ENCODE measurements at places on chromosomes 2 and 18.
A peak's percentile ranks its signal among the peaks of the same experiment; 100 is the strongest.

DNA sequence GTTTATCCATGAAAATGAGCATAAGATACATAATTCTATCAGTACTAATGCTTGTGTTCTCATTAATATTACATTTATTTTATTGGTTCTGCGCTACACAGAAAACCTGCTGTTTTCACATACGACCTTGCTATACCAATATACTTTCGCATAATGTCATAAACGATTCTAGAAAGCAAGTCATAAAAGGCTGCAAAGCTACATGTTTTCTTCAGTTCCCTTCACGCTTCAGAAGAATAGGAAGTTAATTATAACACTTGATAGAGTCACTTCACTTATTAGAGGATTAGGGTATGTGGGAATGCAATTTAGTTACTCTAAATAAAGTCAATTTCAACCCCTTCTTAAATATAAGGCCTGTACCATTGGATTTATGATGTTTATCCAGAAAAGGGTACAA is 29.0 kb downstream of the PSME4 start:
- DNase-seq = no peak

GRCh38 chr2:161586517-161587167 is 37.6 kb upstream of the SLC4A10 start:
- peak; percentile 63 for DNase-seq

DNA sequence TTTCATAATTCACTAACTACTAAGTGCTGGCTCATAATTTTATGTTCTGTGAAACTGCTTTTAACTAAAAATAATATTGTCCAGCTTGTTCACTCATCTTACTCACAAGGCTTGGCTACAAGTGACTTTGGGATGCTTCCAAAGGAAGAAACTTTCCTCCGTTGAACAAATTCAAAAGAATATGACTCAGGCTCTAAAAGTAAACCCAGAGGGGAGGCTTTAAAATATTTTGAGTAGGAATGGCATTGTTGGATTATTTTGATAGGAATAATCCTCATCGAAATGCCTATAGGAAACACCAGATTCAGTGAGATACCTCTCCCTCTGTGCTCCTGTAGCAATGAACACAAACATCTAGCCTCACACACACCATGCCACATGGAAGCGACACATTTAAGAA is 25.2 kb upstream of the TLK1 start:
- no peak for DNase-seq

- no peak for DNase-seq
Measured at GRCh38 chr18:56593906-56594305, 44.5 kb downstream of the TXNL1 start.

- peak; percentile 58 for DNase-seq
Measured at GRCh38 chr2:133641497-133641896, 73.2 kb upstream of the NCKAP5 start.

- DNase-seq = no peak
Measured at GRCh38 chr2:186879312-186879711, 30.3 kb upstream of the ZSWIM2 start.

DNA sequence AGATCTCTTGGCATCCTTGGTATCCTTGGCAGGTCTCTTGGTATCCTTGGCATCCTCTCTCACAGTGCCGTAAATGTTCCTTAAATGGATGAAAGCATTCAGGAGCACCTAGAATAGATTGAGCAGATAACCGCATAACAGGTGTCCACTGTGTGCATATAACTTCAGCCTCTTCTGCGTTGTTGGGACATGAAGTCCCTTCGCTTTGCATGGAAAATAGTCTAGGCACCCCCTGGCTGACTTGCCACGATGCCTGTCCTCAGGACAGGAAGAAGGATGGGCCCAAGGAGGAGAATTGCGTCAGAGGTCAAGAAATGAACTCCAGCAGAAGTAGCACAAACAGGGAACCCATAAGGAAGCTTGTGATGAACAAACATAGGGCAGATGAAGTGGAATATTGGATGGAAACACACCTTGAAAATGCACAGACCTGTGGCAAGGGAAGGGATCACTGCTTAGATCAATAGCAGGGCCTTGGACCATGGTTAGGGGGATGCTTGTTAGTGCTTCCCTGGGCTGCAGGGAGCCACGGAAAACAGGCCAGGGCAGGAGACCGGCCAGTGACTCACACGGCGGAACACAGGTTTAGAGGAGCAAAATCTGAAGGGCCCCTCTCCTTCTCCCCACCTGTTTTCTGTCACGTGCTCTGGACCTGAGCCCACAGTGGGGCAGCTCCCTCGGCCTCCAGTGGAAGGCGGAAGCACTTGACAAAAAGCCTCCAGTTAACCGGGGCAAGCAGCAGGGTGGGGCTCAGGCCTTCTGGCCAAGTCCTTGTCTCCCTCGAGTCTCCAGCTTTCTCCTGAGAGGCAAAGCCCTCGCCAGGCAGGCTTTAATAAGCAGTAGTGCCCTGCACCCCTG is 99.2 kb upstream of the ASAP2 start:
- no peak for DNase-seq

DNA sequence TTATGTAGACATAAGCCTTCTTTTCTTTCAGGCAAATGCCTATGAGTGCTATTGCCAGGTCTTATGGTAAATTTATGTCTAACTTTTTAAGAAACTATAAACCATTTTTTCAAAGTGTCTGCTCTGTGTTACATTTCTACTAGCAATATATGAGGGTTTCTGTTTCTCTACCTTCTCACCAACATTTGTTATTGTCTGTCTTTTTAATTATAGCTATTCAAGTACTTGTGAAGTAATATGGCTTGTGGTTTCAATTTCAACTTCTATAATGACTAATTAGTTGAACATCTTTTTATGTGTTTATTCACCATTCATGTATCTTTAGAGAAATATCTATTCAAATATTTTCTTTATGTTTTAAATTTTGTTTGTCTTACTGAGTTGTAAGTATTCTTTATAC is 213.1 kb upstream of the MC4R start:
- no peak for DNase-seq

GRCh38 chr2:168343586-168343985 is 96.2 kb upstream of the STK39 start:
- no peak for DNase-seq
